ENCODE measurements at places on chromosomes 3 and 15.

- no peak for DNase-seq
Measured at GRCh38 chr3:23356169-23356568, 153.0 kb downstream of the UBE2E2 start.

- no peak for DNase-seq
Measured at GRCh38 chr15:89936051-89936785, 23.5 kb upstream of the ARPIN start.

DNA sequence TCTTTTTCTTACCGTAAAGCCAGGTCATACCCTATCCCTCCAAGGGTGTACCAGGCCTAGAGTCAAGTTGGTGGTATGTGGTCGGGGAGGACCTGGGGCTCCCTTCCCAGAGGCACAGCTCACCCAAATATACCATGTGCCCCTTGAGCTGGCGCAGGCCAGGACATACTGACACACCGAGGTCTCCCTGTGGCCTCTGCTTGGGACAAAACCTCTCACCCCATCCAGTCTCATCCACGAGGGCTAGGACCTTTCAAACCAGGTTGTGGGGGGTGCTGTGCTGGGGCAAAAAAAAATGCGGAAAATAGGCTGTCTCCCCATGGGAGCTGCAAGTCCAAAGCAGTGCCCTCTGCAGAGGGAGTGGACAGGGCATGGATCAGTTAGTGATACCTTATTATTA lies 22.8 kb downstream of the PTH1R start:
- DNase-seq, result no peak

GRCh38 chr15:27608248-27608647 lies 490.9 kb downstream of the OCA2 start:
- DNase-seq, result no peak

- no peak for DNase-seq
Measured at GRCh38 chr3:105505170-105505569, 138.5 kb downstream of the ALCAM start.

DNA sequence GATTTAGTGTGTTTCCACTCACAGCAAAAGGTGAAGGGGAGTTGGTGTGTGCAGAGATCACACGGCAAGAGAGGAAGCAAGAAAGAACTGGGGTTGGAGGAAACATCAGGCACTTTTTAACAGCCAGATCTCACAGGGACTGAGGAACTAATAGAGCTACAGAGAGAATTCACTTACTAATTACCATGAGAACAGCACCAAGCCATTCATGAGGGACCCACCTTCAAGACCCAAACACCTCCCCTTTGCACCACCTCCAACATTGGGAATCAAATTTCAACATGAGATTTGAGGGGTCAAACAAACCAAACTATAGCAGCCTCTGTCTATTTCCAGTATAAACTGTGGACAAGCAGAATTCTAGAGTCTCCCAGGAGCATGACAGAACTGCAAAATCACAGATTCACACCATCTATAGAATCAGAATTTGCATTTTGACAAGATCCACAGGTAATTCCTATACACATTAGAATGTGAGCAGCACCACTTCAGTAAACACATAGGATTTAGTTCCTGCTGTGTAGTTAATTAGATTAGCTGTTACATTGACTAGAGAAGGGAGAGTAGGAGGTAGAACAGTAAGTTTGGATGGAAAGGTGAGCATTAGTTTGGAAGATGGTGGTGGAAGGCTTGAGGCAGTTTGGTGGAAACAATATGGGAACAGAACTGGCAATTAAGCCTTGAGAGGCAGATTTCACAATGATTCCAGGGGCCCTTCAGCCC lies 311.7 kb downstream of the NSUN3 start:
- no peak for DNase-seq

DNA sequence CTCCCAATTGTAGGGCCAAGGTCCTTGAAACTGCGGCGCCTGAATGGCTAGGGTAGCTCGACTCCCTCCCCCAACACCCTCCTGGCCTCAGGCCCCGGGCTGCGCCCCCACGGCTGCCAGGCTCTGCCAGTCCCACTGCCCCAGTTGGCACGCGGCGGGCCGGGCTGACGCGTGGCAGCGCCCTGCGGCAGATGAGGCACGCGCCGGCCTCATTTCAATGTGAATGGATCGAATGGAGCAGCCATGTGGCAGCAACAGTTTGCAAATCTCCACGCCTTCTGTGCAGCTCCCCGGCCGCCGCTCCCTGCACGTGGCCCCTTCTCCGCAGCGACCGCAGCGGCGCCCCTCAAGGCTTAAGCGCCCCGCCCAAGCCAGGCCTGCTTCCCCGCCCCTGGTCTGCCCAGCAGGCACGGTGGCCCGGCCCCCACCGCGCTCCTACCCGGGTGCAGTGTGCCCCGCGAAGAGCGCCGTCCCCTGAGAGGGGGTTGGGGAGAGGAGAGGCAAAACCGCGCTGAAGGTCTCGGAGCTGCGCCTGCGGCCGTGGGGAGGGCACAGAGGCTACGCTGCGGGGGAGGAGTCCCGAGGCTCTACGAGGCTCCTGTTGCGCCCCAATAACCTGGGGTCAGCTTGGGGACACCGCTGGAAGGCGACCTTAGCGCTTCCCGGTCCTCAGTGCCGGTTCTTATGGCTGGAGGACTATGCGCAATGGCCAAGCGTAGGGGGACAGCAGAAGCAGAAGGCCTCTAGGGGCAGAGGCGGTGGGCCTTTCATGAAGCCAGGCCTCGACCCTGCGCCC lies 3.1 kb upstream of the DLL4 start:
- DNase-seq, result no peak

DNA sequence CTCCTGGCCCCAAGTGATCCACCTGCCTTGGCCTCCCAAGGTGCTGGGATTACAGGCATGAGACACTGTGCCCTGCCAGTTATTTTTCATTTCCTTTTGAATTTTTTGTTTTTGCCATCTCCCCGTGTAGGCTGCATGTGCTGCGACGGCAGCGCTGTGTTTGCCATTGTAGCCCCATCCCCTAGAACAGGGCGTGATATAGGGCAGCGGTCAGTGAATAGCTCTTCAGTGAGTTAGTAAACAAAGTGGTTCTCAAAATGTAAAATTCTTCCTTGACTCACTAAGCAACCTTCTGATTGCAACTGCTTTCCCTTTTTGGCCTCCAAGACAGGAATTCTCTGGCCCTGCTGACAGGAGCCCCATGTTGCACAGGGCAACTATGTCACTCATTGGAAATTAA lies 138.1 kb upstream of the CTDSPL start:
- no peak for DNase-seq

DNA sequence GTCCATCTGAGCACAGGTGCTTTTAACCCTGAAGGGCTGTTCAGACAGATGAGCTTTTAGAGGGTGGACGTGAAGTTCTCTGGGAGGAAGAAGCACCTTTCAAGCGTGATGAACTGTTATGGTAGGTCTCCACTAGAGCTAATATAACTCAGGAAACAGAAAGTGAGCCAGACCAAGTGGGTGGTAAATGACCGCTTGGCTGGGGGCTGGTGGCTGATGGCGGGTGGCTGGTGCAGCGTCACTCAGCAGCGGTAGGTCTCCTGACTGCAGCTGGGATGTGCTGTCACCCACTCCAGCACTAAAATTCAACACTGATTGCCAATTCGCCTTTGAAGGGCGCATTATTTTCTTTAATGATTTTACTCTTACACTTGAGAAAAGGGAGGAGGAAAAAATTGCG lies 31.2 kb upstream of the LACTB start:
- no peak for DNase-seq

- DNase-seq, result no peak
Measured at GRCh38 chr3:187212705-187213104, 15.4 kb downstream of the RTP1 start.

GRCh38 chr3:16243706-16244490 lies 20.8 kb downstream of the DPH3 start:
- DNase-seq, result no peak

- no peak for DNase-seq
Measured at GRCh38 chr3:143235614-143236204, 116.1 kb downstream of the CHST2 start.

GRCh38 chr3:138347960-138348753 lies at the start of gene MRAS:
Gene MRAS (plus strand): TSS chr3:138348579. CDS start chr3:138372884, 24,305 bp downstream.
- DNase-seq, result no peak

- DNase-seq, result no peak
Measured at GRCh38 chr3:32440611-32441350, 49.1 kb downstream of the CMTM7 start.

DNA sequence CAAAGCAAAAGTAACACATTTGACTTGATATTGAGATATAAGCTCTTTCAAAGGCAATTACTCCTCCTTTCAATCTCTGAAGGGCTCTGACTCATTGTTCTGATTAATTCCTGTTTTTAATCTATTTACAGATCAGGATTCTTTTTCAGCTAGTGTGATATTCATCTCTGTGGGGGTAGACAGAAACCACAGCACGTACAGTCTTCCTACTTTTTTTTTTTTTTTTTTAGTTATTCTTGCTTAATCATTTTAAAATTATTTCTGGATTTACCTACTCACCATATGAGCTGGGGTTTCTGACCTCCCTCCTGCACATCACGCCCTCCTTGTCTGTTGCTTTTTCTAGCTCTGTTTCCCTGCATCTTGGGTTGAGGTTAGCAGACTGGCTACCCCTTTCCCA lies 1.4 kb downstream of the CNTN3 start:
- DNase-seq, result no peak

DNA sequence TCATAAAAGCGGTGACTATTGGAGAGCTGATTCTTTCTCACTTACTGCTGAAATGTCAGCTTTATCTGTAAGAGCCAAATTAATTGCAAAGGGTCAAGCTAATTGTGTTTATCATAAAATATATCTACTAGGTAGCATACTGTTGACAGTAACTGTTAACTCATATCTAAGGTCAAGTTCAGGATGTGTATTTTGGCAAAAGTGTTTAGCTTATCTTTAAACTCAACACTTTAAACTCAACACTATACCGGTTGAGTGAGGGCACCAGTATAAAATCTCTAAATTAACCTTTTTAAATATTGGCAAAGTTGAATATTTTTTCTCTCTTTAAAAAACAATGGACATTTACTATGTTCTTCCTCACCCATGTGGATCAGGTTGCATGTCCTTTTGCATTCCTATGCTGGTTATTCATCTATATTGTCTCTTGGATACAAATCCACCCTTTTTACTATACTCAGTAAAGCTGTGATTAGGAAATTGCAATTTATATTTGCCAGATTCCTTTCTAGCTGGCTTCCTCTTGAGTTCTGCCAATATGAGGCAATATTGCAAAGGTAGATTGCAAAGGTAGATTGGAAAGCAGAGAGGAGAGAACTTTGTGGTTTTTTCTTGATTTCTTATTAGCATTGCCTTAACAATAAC lies 344.6 kb upstream of the DCBLD2 start:
- no peak for DNase-seq

- no peak for DNase-seq
Measured at GRCh38 chr3:107524841-107525643, 2.3 kb downstream of the BBX start.

DNA sequence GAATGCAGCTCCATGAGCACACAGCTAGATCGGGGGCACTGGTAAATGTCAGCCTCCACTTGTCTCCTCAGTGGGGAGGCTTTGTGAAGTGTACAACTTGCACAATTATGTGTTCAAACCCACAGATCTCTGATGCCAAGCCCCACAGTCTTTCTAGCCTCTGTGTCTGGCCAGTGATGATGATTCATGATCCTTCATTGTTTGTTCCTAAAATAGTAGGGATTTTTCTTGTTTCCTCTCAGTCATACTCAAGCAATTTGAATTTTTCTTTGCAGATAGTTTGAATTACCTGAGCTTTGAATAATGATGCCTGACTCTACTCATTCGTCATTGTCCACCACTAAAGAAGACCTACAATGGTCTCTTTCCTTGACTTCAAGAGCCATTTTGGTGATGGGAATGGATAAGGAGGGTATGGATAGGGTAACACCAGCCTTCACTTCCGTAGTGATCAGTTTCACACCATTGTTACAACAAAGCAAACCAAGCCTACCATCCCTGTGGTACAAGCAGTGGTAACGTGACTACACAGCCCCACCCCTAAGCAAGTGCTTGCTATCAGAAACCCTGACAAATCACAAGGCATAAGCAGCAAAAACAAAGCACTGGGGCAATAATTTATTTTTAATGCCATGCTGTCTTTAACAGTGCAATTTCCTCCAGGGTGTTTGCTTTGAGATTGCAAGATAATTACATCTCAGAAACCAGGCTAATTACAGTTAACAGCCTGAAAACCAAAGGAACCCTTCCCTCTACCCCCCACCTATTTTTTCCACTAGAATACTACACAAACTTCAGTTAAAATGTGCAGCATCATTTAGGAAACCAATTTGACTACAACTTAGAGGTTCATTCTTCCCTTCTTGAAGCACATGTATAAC lies 114.1 kb upstream of the PPP2R3A start:
- DNase-seq, result no peak

DNA sequence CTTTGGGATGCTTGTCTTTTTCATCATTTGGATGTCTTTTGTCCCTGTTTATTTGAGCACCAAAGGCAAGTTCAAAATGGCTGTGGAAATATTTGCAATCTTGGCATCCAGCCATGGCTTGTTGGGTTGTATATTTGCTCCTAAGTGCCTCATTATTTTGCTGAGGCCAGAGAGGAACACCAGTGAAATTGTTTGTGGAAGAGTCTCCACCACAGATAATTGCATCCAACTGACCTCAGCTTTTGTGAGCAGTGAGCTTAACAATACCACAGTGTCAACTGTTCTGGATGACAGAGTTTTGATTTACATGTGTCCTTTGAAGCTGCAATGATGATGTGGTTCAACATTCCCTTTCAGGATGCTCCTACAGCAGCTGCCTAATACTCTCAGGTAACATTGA lies 83.0 kb upstream of the KCNAB1 start:
- DNase-seq, result no peak

DNA sequence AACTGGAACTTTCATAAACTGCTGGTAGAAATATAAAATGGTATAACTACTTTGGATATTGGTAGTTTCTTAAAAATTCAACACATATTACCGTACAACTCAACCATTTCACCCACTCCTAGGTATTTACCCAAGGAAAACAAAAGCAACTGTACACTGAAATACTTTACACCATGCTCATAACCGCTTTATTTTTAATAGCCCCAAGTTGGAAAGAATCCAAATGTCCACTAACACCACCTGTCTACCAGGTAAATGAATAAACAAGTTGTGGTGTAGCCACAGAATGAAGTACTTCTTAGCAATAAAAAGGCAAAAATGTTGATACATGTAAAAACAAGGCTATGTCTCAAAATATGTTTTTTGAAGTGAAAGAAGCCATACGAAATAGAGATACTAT lies 215.9 kb upstream of the PEX5L start:
- no peak for DNase-seq

- DNase-seq, result no peak
Measured at GRCh38 chr3:151709847-151710246, 23.9 kb upstream of the AADACL2 start.

- DNase-seq, result no peak
Measured at GRCh38 chr3:69914395-69914794, 85.1 kb upstream of the SAMMSON start.

Data from stimulated activated CD8-positive, alpha-beta memory T cell treated with anti-CD3 and anti-CD28 coated beads, Interleukin-15, amount 100 ng/mL, for 4 hours (primary cell).